ENCODE measurements at places on chromosomes 5 and 9.

DNA sequence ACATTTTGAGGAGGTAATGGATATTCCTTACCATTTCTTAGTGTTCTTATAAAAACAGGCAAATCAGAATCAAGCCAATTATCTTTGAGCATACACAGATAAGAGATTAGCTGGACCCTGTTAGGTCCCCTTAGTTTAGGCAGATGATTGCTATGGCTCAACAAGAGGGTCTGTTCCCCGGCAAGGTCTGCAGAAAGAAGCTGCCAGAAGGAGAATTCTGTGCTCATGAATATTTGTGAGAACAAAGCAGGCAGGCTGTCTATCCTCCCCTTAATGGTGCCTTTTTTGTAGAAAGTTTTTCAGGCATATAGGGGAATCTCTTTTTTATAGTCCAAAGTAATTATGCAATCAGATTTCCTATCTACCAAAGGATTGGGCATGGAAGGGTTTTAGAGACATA lies 27.5 kb downstream of the CAVIN4 start:
- no peak for DNase-seq

GRCh38 chr5:43245724-43246385 lies 53.8 kb downstream of the NIM1K start:
- DNase-seq = no peak

DNA sequence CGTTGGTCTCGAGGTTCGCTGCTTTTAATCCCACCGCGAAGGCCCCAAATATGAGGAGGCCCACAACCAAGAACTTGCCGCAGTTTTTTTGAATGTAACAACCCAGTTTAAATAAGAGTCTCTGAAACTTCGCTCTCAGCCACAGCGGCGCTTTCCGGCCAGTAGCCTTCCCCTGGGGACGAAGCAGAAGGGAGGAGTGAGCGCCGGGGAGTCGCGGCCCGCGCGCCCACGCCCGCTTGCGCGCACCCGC lies 10.4 kb downstream of the PTCH1 start:
- DNase-seq = peak; percentile 50

DNA sequence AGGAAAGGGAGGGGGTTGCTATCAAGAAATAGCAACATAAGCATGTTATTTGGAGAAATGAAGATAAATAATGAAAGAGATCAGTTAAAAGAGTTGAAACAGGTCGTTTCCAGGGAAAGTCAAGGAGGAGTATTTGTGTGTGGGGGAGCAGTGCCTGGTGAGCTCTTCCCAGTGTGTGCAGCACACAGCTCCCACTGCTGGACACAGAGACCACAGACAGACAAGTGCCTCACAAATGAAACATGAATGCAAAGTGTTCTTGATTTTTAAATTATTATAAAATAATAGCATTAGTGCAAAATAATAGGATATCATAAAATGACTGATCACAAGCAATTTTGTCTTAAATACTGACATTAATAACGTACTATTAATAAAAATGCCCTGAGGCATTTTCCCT lies 40.8 kb downstream of the LIFR start:
- no peak for DNase-seq

DNA sequence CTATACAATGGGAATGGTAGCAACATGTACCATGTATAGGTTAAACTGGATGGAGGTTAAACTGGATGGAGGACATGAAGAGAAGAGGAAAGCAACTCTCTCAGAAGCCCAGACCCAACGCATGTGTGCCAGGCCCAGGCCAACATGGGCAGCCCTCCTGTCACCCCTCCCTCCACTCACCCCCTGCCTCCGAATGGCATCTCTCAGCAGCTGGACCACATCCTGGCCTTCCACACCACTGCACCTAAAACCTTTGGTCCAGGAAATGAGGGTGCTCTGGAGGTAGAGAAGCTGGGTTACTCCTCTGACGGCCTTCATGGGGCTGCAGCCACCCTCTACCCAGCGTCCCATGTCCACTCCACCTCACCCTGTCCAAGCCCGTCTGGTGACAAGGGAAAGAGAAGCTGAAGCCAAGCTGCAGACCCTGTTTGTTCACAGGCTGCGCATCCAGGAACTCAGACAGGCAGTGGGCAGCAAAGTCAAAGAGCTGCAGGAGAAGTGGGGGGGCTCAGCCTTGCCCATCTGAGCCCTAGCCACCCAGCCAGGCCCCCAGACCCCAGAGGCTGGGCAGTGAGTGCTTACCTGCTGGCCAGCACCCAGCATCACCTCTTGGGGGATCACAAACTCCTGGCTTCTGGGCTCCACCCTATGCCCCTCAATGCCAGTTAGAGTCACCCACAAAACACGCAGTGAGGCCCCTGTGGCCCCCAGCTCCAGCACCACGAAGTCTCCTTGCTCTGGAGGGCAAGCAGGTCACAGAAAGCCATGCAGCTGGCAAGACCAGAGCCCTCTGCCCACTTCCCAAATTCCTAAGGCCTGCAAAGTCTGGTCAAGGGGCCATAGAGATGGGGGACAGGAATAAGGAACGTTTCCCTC lies 8.5 kb downstream of the HK3 start:
- DNase-seq = no peak

GRCh38 chr5:158530115-158530514 lies 569.6 kb downstream of the EBF1 start:
- no peak for DNase-seq

Data from CD8-positive, alpha-beta memory T cell (primary cell).